ENCODE measurements at places on chromosomes 6 and 20.
A peak's percentile ranks its signal among the peaks of the same experiment; 100 is the strongest.

DNA sequence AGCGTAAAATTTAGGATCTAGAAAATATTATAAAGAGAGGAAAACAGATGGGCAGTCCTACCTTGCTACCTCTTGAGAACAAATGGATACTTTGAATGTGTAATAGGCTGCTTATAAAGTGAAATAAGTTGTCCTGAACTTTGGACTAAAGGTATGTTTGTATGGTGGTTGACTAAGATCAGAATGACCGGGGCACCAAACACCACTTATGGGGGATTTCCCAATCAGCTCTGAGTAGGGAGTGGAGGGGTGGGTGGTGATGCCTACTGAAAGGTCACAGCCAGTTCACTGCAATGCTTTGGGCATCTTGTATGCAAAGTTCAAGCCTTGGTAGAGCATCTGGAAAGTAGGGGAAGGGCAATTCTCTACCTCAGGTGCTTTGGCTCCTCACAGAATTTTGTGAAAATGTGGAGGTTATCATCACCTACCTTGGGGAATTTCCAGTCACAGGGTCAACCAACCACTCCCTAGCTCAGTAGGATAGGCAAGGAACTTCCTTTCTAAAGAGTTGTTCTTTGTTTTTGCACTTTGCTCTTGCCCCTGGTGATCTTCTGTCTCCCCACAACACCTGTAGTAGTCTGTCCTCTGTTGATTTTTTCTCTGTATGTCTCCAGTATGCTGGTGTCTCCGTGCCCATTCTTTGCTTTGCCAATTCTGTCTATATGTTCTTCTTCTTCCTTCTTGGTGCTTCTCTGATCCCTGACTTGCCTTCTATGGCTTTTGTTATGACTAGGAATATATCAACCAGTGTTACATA, at the start of gene TRIM31:
TRIM31 (minus strand) TSS at position 88 of the 757 bp plus-strand sequence. CDS start 285 bp downstream, outside the sequence.
- DNase-seq, result no peak

GRCh38 chr6:20563377-20563776, 29.1 kb downstream of the CDKAL1 start:
- no peak for DNase-seq

DNA sequence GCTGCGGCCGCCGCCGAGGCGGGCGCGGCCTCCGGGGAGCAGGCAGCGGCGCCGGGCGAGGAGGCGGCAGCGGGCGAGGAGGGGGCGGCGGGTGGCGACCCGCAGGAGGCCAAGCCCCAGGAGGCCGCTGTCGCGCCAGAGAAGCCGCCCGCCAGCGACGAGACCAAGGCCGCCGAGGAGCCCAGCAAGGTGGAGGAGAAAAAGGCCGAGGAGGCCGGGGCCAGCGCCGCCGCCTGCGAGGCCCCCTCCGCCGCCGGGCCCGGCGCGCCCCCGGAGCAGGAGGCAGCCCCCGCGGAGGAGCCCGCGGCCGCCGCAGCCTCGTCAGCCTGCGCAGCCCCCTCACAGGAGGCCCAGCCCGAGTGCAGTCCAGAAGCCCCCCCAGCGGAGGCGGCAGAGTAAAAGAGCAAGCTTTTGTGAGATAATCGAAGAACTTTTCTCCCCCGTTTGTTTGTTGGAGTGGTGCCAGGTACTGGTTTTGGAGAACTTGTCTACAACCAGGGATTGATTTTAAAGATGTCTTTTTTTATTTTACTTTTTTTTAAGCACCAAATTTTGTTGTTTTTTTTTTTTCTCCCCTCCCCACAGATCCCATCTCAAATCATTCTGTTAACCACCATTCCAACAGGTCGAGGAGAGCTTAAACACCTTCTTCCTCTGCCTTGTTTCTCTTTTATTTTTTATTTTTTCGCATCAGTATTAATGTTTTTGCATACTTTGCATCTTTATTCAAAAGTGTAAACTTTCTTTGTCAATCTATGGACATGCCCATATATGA, 3.2 kb downstream of the MARCKS start:
- no peak for DNase-seq

- no peak for DNase-seq
Observed at GRCh38 chr6:21115111-21115510, 478.4 kb upstream of the SOX4 start.

- no peak for DNase-seq
Observed at GRCh38 chr20:16222859-16223411, 350.3 kb downstream of the KIF16B start.

DNA sequence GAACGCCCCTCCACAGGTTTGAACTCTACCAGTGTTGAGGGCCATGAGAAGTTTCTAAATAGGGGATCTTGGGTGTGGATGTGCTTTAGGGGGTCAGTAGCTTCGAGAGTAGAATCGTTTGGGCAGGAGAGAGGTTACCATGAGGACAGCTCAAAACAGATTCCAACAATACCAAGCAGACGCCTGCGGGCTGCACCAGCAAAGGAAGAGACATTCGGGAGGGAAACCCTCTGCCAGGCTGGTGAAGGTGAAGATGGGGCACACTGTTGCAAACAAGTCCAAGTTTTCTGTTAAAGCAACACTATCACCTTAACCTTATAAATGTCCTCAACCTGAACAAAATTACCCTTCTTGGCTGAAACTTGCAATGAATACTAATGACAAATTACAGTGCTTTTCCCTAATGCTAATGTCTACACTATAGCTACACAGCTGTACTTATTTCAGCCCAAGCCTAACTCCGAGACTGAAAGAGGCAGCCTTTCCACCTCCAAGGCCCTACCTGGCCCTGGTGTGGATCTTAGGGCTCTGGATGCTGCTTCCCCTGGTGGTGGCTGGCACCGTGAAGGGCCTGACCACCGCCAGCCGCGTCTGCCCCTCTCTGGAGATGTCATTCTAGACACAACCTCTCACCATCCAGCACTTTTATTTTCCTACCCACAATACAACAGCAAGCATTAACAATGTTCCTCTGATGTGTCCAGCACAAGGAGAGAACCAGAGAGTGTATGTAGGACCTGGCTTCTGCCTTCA, 80.1 kb downstream of the DLL1 start:
- DNase-seq, result no peak

- no peak for DNase-seq
Observed at GRCh38 chr6:138541823-138542481, 42.7 kb upstream of the NHSL1 start.

GRCh38 chr6:42113936-42114636, 28.3 kb downstream of the C6orf132 start:
- DNase-seq, result no peak

DNA sequence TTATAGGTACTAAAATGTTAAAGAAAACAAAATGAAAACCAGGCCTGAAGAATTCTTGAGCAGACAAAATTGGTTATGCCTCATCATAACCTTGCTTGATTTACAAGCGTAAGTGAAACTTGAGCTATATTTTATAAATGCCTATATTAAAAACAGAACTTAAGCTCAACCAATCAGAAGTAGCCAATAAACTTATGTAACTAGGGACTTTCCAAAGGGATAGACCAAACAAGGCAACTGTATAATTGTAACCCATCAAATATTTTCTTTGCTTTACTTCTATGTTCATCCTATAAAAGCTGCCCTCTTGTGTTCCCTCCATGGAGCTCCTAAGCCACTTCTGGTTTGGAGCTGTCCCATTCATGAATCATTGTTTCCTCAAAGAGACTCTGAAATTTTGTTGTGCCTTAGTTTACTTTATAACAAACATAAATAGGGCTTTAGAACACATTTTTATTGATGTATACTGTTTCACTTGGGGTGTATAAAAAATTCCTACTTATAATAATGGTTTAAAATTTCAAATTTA, 101.6 kb upstream of the CARMIL1 start:
- no peak for DNase-seq

DNA sequence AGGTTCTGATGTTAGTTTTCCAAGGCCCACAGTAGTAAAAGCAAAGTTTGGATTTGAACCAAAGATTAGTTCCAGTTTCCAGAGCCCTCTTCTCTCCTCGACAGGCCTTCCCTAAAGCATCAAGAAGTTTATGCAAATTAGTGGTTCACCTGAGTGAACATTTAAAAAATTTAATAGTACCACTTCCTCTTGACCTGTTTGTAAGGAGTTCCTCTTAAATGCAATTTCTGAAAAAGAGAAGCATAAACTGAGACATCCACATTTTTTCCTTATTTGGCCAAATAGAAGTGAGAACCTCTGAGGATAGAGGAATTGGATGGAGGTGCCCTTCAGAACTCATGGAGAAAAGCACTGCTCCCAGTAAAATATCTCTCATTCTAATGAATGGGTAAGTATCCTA, 1.2 kb upstream of the DSE start:
- DNase-seq, result no peak

- DNase-seq, result no peak
Observed at GRCh38 chr20:47982574-47983360, 197.5 kb upstream of the SULF2 start.

DNA sequence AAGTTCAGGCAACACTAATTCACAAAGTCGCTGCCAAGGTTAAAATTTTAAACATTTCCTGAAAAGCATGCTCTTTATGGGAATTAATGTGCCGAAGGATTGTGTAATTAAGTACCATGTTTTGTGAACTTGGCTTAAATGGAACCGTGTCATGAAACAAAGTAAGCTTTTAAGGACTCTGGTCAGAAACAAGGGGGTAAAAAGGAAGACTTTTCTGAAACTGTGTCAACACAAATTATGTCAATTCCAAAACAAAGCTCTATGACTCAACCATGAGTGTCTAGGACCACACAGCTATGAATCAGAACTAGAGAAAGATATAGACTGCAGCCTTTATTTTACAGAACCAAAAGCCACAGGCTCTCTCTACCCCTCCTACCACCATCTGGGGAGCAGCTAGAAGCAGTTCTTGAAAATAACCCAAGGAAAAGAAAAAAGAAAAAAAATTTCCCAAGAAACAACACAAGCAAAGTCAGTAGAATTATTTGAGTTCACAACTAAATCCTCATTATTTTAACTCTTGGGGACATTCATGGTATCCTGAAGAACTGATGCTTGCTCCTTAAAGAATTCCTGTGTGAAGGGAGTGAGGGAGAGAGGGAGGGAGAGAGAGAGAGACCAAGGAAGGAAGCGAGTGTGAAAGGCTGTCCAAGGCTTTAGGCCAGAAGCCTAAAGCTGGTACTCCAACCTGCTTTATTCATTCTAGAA, 81.9 kb downstream of the ZMYND8 start:
- peak; percentile 86 for DNase-seq

DNA sequence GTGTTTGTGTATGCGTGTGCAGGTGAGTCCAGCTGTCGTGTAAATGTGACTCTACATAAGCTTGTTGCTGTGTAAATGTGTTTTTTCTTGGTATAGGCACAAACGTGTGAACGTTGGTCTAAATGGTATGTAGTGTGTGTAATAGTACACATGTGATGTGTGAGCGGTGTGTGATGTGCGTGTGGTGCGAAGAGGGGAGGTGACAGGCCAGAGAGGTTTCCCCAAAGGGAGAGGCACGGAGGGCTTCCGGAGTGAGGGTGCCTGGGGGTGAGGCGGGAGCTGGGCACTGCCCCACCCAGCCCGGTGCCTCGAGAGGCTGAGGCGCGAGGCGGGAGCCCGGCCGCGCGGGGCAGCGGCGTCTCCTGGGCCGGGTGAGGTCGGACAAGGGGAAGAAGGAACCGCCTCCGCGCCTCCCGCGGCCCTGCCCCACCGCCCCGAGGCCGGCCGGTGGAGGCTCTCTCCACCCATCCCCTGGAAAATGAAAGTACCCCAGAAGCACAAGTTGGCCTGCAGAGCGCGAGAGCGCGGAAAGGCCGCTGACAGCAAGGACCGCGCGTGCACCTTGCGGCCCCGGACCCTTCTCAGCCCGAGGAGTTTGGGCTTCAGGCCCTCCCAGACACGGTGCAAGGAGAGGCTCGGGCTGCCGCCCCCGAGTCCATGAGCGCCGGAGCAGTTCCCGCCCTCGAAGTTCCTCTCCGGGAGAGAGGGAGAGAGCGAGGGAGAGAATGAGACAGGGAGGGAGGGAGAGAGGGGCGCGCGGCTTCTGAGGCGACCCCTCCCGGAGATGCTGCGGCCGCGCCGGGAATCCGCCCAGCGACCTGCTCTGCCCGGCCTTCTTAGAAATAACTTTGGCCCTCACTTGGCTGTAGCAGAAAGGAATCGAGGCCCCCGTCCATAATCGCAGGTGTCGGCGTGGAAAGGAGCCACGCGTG, 43.2 kb upstream of the OSTM1 start:
- peak; percentile 22 for DNase-seq

GRCh38 chr6:13715444-13715883, 3.8 kb upstream of the RANBP9 start:
- peak; percentile 86 for DNase-seq

DNA sequence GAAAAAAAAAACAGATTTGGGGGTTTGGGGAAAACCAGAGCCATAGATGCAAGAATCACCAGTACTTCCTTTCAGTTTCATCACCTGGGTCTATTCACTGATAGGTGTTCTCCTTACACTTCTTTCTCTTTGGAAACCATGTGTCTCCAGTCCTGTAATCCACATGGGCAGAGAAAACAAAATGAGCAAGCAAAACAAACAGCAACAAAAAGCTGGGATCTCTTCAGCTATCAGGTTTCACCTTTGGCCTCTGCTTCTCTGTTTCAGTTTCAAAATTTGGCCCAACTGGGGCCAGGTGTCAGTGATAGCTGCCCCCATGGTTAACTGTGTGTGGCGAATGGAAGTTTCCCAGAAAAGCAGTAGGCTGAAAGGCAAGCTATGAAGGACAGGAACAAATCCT, 220.0 kb upstream of the THBS2 start:
- no peak for DNase-seq

GRCh38 chr6:109296971-109297372, 85.3 kb downstream of the CD164 start:
- no peak for DNase-seq

DNA sequence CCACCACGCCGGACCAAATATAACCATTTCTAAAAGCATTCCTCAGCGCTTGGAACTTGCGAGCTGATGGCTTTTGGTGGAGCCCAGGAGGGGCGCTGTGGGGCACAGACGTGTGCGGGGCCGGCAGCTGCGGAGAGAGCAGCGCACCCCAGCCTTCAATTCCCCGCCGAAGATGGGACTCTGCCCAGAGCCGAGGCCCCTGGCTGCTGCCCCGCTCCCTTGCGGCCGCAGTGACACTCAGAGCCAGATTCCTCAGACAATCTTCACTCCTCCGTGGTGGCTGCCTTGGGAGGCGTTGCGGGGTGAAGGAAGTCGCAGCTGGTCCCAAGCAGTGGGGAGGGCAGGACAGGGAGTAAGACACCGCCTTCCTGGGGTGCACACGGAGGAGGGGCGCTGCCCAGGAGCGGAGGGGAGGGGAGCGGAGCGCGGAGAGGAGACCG, 87.7 kb downstream of the TMEM242 start:
- peak; percentile 38 for DNase-seq

- no peak for DNase-seq
Observed at GRCh38 chr6:103982574-103982973, 877.1 kb downstream of the HACE1 start.

GRCh38 chr6:50463931-50464330, 249.4 kb upstream of the TFAP2D start:
- DNase-seq, result no peak

- no peak for DNase-seq
Observed at GRCh38 chr6:75044846-75045245, 161.0 kb downstream of the COL12A1 start.

Measured in activated CD4-positive, alpha-beta T cell treated with anti-CD3 and anti-CD28 coated beads, Interleukin-2, Interleukin-6, amounts not matched to agents 100 ng/mL and 50 ng/mL, durations not matched to agents 16 hours and 8 hours (primary cell).